ENCODE measurements at places on chromosomes 11 and 22. TPM values are rescaled to one million over a fixed set of nuclear protein-coding genes. Genes with fewer than 3 reads are reported as not detected.
A peak's percentile ranks its signal among the peaks of the same experiment; 100 is the strongest.

DNA sequence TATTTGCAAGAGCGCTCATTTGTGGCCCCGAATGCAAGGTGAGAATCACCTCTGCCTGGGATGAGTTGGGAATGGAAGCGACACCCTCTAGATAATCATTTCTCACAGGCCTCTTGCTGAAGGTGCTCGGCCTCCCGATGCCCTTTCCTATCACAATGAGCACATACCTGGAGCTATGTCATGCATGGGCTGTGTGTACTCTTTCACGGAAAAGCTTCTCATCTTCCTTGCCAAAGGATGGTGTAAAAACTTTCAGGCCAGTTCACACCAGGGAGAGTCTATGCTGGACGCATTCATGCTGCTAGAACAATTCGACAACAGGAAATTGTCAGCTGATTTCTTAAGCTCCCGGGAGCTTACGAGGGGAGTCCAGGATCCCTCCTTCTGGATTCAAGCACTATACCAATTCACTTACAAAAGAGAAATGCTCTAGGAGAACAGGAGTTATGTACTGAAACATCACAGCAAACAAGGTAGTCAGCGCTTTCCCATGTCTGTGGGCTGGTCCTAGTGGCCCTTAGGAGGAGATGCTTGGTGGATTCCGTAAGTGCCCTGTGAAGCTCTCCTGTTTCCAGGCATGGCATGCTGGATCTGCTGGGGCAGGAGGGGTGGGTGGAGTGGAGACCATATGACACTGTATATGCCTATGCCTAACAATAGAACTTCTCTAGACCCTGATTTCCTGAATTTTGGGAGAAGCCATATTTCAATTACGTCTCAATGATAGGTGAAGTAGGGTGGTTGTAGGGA, 53.1 kb upstream of the B3GAT1 start:
- DNase-seq = no peak

DNA sequence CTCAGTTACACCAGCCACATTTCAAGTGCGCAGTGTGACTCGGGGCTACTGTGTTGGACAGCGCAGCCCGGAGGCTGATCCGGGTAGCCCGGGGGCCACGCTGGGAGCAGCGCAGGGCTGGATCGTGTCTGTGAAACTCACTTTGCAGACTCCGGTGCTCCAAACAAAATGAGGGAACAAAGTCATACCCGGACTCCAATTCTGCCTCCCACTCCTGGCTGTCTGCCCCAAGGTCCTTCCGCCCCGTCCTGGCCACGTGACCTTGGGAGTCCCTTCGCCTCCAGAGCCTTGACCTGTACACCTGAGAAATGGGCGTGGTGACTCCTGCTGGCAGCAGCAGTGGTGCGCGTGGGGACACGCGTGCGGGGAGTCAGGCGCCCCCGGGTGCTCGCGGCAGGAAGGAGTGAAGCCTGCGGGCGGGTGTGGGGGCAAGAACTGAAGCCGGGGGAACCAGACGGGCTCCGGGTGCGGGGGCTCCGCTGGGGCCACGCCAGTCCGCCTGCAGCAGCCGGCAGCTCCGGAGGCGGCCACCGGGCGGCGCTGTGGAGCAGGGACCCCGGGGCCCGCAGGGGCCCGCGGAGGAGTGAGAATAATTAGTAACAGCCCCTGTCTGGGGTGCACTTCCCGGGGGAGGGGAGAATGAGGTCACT, 42.4 kb downstream of the KCNJ4 start:
- peak; percentile 27 for DNase-seq

MS4A12 gene
- not detected for polyA plus RNA-seq

GRCh38 chr11:43951231-43951630, 8.8 kb downstream of the C11orf96 start:
- DNase-seq = peak; percentile 8

SMCO4 gene
- polyA plus RNA-seq = 40.9 TPM

GRCh38 chr11:2516276-2517015, 71.6 kb downstream of the KCNQ1 start:
- DNase-seq = no peak

OR2AG1 gene
- not detected for polyA plus RNA-seq

GRCh38 chr11:132988411-132988810, 543.9 kb downstream of the OPCML start:
- DNase-seq = no peak

SC5D gene
- 317 TPM for polyA plus RNA-seq

DNA sequence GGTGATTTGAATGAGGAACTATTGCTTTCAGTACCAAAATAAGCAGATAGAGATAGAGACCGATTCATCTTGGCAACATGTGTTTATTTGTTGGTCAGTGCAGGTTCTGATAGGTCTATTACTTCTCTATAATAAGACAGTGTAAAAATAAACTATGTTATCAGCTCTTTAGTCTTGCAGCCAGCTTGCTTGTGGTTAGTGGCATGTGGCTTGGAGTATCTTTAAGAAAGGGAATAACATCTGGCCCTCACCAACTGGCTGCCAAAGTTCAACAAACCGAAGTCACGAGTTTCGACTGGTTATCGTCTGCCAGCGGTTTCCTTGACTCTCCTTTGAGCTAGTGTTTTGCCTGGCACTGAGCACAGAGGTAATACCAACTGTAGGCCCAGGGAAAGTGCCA, 71.8 kb downstream of the CTTN start:
- no peak for DNase-seq

- DNase-seq = peak; percentile 65
Observed at GRCh38 chr11:65559951-65560537, 1.9 kb upstream of the LTBP3 start.

BACE1-AS gene
- polyA plus RNA-seq = 7.3 TPM

GRCh38 chr11:45481026-45481425, 184.4 kb downstream of the CHST1 start:
- no peak for DNase-seq

GRCh38 chr11:85815186-85815931, 4.4 kb upstream of the SYTL2 start:
- no peak for DNase-seq
